ENCODE measurements at places on chromosomes 2 and 18.

GRCh38 chr2:44599130-44599529 is 237.4 kb downstream of the CAMKMT start:
- DNase-seq: no peak

GRCh38 chr18:76752400-76752799 is 70.0 kb upstream of the ZNF236 start:
- no peak for DNase-seq

GRCh38 chr2:70965506-70965905 is 12.9 kb upstream of the ANKRD53 start:
- DNase-seq: no peak

DNA sequence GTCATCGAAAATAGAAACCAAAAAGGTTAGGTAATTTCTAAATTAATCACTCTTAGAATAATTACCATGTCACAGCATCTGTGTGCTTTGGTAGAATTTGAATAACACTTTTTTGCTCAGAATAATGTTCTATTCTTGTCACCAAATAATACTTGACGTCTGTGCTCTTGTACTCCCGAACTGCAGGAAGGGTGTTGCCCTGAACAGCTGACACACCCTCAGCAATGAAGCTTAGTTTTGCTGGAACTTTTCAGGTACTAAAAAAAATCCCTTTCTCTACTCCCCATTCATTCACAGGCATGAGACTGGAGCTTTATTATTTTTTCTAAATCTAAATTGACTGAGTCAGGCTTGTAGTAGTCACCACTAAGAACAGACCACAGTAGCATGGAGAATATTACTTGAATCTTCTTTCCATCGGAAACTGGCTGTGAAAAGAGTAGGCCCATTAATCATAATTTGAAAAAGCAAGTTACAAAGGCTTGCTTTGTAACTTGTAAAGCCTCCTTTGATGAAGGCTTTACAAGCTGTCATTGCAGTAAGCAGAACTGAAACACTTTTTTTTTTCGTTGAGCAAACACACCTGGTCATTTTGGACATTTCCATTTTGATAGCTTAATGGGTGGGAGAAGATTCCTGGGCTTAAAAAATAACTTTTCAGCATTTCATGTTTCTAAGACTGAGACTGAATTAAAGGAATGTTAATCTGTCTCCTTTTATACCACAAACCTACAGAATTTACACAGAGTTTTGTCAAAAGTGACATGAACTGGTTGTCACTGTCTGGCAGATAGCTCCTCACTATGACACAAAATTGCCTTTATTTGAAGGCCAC is 70.3 kb upstream of the PELI1 start:
- no peak for DNase-seq

- no peak for DNase-seq
Observed at GRCh38 chr2:16025211-16025875, 85.0 kb downstream of the MYCN start.

DNA sequence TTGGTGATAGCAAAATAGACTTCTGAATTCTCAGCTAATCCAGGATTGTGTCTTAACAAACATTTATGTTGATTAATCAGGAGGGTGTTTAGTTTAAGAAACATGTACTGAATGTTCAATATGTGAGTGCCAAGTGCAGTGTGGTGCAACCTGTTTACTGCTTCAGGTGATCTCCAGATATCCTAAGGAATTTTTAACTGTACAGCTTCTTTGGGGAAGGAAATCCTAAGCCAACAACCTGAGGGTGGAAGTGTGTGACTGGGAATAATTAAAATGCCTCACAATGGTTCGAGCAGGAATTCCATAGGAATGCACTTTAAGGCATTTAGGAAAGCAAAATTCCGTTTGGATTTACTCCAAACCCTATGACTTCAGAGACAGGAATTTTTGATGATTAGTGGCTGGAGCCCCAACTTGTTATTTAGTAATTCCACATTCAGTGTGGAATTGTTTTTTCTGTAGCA is 16.4 kb downstream of the CRIM1 start:
- no peak for DNase-seq

- DNase-seq: no peak
Observed at GRCh38 chr2:39567507-39567906, 98.2 kb upstream of the TMEM178A start.
